NCI-H460 (cell line): ENCODE measurements at places on chromosomes 3 and 15.

- DNase-seq: no peak
Measured at GRCh38 chr15:48872632-48873031, 5.3 kb upstream of the EID1 start.

DNA sequence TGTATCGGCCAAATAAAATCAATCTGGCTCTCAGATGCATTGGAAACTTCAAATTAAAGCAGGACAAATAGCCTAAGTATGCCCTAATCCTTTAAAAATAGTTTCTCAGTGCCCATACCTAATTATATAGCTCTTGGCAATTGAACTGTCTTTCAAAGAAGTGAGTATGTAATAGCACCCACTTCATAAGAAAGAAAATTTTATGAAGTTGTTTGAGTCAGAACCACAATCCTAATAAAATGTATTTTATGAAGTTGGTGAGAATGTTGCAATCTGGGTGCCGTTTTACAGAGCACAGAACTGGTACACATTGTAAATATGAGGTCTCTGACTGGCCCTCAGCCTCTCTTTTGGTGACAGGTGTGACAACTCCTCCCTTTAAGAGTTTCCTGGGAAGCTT, 45.4 kb downstream of the EPHB1 start:
- no peak for DNase-seq

DNA sequence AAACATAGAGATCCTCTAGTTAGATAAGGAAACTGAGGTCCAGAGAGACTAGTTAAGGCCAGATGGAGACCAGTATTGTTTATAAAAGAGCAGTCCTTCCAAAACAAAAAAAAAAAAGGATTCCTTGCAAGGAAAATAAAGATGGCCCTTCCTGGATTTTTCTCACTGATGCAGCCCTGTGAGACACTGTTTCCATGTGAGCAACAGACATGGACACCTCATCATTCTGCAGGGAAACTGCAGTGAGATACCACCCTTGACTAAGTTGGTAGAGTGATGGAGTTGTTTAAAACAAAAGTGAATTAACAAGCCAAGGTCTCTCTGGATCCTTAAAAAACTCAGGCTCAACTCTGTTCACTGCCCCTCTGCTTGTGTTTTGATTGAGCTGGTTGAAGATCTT, 65.6 kb upstream of the MYZAP start:
- no peak for DNase-seq

- no peak for DNase-seq
Measured at GRCh38 chr15:41961001-41961518, 11.3 kb downstream of the EHD4 start.

GRCh38 chr3:56375654-56376053, 92.6 kb downstream of the ERC2 start:
- DNase-seq: no peak

- no peak for DNase-seq
Measured at GRCh38 chr3:18446149-18446825, 21.1 kb upstream of the SATB1 start.

DNA sequence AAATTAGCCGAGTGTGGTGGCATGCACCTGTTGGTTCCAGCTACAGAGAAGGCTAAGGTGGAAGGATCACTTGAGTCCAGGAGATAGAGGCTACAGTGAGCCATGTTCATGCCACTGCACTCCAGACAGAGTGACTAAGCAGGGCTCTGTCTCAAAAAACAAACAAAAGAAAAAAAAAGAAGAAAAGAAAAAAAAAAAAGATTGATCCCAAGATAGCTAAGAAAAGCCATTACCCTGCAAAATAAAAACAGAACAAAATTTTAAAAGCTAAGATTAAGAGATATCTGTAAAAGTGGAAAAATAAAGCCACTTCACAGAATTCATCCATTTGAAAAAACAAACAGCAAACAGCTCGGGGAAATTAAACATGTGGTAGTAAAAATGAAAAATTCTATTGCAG, 23.8 kb downstream of the LRRC2 start:
- no peak for DNase-seq

DNA sequence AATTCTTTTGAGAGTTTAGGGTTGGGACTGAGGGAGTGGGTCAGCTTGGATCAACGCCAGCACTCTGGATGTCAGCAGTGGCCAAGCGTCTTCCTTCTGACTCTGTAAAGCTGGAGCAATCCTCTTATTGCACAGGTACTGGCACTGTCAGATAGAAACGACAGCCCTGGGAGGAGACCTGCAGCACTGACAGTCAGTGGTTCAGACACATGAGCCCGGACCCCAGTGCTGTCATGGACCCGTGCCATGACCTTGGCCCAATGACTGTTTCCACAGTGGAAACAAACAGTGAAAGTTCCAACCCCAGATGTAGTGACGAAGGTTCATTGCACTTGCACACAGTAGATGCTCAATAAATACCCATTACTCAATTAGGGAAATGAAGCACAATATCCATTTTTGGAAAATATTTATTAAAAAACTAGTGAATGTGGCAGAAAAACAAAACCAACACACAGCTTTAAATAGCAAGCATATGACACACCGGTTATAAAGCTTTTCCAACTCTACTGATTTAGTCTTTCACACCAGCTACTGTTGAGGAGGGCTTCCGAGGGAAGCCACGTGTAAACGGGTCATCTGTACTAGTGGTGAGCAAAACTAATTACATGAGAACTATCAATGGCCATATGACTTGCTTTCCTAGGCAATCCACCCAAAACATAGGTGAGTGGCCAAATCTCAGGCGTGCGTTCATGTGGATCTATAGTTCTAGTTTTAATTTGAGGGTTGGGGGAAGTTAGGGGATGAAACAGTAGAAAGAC, 22.1 kb downstream of the SIAH2 start:
- no peak for DNase-seq

- DNase-seq: no peak
Measured at GRCh38 chr3:64575211-64575844, 112.5 kb downstream of the ADAMTS9 start.

DNA sequence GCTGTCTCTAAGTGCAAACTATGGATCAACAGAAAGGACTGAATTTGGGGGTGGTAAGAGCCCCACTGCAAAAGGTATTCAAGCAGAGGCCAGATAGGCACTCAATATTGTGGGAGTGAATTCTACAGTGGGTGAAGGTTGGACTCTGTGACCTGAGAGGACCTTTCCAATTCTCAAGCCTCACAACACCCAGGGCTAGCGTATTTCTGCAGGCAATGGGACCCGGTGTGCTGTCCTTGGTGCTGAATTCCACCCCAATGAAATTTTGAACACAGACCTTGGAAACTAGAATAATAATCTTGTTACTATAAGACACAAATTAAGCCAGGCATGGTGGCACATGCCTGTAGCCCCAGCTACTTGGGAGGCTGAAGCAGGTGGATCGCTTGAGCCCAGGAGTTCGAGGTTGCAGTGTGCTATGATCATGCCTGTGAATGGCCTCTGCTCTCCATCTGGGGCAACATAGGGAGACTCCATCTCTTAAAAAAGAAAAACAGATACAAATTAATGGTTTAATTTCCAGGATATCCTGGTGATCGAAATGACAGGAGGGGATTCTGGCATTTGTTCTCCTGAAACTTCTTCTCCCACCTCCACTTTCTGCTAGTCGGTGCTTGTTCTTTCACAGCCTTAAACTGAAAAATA, 135.4 kb downstream of the RAB11A start:
- peak; percentile 14 for DNase-seq

DNA sequence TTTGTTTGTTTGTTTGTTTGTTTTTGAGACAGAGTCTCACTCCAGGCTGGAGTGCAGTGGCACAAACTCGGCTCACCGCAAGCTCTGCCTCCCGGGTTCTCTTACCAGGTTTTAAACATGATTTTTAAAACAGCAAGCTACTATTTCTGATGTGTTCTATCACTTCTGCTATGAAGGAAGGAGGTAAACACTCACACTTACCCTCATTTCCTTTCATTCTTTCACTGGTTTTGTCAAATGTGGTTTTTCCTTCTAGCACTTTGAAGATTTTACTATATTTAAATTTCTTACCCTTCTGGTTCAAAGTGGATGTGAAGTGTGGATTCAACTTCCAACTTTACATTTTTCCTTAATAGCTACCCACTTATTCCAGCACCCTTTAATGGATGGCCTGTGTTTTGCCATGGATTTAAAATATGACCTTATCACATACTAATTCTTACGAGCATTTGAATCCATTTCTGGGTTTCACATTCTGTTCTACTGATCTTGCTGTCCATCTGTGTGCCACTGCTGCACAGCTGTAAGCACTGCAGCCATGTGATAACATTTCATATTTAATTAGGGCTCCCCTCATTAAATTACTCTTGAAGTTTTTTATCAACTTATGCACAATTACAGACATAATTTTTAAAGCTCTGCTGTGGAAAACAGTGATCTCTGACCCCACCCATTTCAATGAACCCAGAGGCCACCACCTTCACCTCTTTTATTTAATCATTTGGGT, 42.3 kb downstream of the TXNRD3 start:
- no peak for DNase-seq

DNA sequence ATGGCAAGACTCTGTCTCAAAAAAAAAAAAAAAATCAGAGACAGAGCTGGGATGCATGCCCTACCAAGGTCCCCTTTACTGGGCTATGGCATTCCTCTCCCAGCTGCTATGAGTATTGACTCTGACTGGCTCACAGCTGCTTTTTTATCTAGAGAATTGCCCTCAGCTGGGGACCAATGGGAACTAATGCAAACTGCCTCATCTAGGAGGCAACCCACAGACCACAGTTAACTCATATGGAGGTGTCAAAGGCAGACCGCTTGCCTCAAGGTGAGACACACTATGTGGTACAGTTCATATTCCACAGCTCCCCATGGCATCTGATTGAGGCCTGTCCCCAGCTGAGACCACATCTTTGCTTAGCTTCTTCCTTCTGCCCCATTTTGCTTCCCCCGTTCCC, 183.5 kb upstream of the EOMES start:
- no peak for DNase-seq

GRCh38 chr15:68032672-68033071, 21.4 kb upstream of the PIAS1 start:
- no peak for DNase-seq

GRCh38 chr3:59908280-59908679, 858.5 kb upstream of the CFAP20DC start:
- no peak for DNase-seq

DNA sequence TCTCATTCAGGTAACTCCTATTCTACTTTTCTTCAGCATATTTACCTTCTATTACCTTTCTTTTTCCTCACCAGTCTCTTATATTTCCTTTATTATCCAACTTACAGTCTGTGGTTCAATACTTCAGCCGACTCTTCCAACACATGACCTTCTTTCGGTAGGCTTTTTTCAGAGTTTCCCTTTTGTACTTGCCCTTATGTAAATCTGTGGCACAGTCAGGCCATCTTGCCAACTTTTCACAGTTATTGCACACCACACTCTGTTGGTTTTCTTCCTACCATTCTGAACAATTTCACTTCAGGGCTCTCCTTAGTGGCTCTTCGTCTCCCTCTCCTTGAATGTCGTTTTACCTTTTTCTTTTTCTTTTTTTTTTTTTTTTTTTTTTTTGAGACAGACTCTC, 427.8 kb downstream of the LPP start:
- DNase-seq: no peak

GRCh38 chr3:193777524-193777923, 184.5 kb downstream of the OPA1 start:
- no peak for DNase-seq

DNA sequence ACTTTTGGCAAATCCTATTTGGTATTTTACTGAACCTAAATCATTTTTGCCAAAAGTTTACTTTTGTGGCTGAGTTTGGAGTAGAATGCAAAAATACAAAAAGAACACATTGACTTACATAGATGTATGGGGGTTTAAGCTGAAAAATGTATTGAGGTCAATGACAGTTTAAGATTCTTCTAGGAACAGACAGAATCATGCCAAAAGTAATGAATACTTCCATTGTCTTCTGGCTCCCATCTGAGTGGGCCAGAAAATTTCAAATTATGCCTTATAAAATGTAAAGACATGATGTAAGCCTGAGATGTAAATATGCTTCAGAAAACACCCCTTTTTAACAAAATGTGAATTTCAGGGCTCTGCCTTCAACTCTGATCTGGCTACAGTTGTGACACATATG, 375.1 kb upstream of the DPH6 start:
- no peak for DNase-seq

DNA sequence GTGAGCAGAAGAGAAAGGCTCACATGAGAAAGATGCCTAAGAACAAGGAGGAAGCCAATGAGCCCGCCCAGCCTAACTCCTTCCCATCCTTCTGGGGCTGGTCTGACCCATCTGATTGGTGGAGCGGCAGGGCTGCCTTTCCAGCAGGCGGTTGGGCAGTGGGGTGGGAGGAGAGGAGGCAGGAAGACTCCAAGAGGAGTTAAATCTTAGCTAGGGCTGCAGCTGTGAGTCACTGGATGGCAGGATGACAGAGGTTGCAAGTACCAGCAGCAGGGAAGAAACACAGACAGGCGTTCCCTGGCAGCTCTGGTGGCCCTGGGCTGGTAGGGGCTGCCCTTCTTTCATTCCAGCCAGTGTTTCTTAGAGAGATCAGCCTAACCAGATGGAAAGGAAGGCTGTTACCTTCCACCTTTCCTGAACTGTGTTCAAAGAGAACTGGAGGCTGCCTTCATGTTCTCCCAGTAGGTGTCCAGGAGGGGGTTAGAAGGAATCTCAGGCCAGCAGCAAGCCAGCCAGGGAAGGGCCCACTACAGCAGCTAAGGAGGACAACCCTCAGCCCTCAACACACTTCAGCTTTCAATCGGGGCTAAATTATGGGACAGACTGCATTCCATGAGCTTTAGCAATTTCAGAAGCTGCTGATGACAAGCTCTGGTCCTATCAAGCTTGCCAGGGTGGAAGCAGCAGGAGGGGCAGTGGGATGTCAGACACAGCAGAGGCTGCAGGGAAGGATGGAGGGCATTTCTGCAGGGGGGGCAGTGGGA, 50.3 kb downstream of the CHSY1 start:
- peak; percentile 65 for DNase-seq
